ENCODE measurements at places on chromosomes 13 and 19. TPM values are rescaled to one million over a fixed set of nuclear protein-coding genes. Genes with fewer than 3 reads are reported as not detected.

MRPL57 gene
- 29.4 TPM for total RNA-seq

ZFP14 gene
- 6.4 TPM for total RNA-seq

KIR2DL3 gene
- not detected for total RNA-seq

FCGBP gene
- total RNA-seq = 0.51 TPM

RAB3A gene
- 2.0 TPM for total RNA-seq

CEACAM4 gene
- total RNA-seq = not detected

PHLDB3 gene
- 22.3 TPM for total RNA-seq

SGCG gene
- 1.5 TPM for total RNA-seq

ELAVL1 gene
- total RNA-seq = 12.6 TPM

NECTIN2 gene
- 70.7 TPM for total RNA-seq

CCDC169 gene
- 3.3 TPM for total RNA-seq

PEG3 gene
- total RNA-seq = 3.9 TPM

All from fibroblast of lung (primary cell).